ENCODE measurements at places on chromosomes 3 and 15.

DNA sequence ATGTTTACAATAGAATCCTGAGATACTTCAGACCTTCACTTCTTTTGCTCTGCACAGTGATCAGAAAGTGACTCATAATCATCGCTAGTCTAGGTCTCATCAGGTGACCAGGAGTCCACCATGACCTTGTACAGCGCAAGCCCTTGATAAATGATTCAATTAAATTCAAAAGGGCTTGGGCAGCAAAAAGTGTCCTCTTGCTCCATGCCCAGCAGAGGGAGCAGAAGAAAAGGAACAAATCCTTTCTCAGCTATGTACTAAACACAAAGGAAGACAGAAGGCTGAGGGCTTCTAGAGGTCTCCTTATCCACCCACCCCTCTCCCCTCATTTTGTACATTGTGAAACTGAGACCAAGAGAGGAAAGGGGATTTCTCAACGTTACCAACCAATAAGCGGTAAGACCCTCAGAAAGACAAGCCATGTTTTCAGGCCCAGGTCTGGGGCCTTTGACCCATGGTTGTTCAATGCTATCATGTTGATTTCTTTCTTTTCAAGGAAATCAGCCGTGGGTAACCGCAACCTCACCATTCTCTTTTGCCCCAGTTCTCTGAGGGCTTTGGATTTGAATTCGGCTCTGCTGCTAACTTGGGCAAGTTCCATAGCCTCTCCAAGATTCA, 74.8 kb downstream of the AQP9 start:
- ATAC-seq: no peak

GRCh38 chr3:73513260-73513659, 111.5 kb downstream of the PDZRN3 start:
- no peak for ATAC-seq

GRCh38 chr3:41346698-41347270, 147.5 kb downstream of the CTNNB1 start:
- no peak for ATAC-seq

DNA sequence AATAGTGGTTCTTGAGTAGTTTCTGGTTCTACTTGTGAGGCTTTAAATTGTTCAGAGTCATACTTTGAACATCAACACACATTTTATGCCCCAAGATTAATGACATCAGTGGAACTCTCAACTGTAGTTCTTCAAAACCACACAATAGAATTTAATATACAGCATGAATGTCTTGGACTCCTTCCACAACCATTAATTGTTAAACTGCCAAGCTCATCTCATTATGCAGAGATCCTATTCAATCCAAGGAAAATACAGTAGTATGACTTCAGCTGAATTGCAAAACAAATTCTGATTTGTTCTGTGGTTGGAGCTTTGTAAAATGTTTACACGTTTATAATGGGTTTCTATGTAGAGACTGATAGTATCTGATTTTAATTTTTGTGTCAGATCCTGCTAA, 199.2 kb upstream of the SLC2A2 start:
- no peak for ATAC-seq

DNA sequence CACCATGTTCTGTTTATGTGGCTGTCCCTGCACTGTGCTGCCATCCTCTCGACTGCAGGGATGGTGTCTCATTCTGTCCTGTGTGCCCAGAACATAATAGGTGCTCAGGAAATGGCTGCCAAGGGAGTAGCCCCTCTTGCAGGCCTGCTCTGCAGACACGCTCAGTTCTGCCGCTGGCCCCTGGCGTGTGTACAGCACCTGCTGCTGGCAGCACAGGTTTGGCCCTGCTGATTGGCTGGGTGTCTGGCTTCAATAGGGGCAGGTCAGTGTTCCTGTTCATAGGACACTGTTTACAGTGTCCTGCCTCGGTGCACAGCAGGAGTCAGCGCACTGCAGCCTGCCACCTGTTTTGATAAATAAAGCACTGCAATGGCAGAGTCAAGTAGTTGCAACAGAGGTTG, 146.9 kb downstream of the DNAJB8 start:
- ATAC-seq: no peak

- ATAC-seq: peak; percentile 62
Measured at GRCh38 chr15:31977812-31978661, 52.3 kb upstream of the CHRNA7 start.

GRCh38 chr3:12117473-12117872, 41.2 kb downstream of the TIMP4 start:
- no peak for ATAC-seq

GRCh38 chr3:122024800-122025199, 2.8 kb upstream of the ILDR1 start:
- ATAC-seq: no peak

DNA sequence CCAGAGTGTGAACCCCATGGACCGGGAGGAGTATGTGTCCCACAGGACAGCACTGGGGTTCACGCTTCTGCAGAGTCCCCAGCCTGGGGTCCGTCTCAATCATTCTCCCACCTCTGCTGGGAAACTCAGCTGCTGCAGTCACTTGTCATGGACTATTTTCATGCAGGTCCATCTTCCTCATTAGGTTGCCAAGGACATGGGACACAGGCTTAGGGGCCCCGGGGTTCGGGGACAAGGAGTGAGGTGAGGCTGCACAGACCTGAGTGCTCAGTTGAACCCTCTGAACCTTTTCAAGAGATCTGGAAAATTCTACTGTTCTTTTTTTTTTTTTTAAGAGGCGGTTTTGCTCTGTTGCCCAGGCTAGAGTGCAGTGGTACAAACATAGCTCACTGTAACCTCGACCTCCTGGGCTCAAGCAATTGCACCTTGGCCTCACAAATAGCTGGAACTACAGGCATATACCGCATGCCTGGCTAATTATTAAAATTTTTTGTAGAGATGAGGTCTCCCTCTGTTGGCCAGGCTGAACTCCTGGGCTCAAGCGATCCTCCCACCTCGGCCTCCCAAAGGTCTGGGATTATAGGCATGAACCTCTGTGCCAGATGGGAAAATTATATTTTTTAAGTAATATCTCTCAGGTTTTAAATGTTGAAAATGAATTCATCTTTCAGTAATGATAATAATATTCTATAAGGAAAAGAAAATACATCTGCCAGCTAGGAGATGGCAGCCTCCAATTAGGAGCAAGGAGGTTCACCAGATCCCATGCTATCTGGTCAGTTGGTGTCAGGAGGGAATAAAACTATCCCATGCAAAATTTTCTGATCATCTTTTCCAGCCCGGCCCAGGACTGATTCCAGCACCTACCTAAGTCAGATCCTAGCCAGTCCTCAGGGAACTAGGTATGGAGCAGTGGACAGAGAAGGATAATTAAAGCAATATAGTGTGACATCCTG, 45.2 kb downstream of the RPN1 start:
- ATAC-seq: no peak

DNA sequence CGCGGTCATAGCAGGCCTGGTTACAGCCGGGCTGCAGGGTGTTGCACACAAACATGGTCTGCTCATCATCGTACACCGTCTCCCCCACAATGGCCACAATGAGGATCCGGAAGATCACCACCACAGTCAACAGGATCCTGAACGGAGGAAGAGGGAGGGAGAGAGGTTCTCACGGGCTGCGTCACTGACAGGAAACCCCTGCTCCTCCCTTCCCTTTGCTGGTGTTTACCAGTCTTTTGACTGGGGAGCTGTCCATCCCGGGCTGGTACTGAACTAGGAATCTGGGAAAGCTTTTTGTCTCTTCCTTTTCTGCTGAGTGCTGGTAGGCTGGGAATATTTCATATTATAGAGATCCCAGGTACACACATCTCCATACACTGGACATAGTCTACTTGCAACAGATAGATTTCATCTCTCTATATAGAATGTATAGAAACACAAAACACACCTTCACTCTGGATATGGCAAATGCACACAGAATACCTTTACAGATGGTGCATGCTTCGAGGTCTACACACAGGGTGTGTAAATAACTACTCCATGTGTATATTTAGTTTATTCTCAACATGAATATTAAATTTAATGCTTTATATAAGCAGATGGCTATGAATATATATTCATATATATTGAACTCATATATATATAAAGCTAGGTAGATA, 1.4 kb downstream of the GJD2 start:
- no peak for ATAC-seq

DNA sequence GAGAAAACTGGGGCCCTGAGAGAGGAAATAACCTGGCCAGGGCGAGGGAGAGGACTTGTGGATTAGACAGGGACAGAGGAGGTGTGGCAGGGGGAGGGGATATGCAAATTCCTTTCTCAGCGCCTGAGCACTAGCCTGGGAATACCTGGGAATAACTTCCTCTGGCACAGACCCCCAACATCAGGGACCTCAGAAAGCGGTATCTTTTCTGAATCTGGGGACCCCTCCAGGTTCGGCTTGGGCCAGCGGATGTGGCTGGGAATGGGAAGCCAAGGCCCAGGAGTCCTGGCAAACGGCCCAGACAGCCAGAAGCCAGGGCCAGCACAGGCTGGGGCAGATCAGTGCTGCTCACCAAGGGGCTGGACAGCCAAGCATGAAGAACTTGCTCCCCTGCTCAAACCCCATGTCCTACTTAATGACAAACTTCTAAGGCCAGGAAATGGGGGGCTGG, 9.2 kb upstream of the ACSBG1 start:
- no peak for ATAC-seq

- ATAC-seq: no peak
Measured at GRCh38 chr3:160831401-160831800, 75.4 kb downstream of the PPM1L start.

DNA sequence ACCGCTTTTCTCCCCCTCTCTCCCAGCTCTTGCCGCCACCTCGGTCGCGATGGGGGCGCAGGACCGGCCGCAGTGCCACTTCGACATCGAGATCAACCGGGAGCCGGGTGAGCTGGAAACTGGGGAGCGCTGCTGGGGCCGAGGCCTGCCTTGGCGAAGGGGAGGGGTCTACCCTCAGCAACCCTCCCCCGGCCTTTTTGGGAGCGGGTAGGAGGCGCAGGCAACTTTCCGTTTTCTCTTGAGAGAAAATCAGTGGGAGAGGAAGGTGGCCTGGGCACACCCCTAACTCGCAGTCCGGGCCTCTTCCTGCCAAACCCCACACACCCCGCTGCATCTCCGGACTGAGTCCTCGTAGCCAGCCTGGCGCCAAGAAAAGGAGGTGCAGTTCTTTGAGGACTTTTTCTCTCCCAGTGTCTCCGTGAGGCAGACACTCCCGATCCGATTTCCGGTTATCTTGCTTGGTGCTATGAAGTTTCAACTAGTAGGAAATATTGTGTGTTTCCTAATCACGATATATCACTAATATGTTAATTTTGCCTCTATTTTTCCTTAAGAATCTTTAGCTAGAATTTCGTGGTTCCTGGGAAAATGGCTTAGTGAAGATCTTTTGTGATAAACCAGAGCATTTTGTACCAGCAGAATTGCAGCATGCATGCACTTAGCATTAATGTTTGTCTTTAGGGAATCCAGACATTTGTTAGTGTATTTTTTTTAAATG, 631 bp downstream of the NKTR start:
- peak; percentile 42 for ATAC-seq

GRCh38 chr15:70463453-70463834, 299.9 kb downstream of the UACA start:
- ATAC-seq: peak; percentile 28

DNA sequence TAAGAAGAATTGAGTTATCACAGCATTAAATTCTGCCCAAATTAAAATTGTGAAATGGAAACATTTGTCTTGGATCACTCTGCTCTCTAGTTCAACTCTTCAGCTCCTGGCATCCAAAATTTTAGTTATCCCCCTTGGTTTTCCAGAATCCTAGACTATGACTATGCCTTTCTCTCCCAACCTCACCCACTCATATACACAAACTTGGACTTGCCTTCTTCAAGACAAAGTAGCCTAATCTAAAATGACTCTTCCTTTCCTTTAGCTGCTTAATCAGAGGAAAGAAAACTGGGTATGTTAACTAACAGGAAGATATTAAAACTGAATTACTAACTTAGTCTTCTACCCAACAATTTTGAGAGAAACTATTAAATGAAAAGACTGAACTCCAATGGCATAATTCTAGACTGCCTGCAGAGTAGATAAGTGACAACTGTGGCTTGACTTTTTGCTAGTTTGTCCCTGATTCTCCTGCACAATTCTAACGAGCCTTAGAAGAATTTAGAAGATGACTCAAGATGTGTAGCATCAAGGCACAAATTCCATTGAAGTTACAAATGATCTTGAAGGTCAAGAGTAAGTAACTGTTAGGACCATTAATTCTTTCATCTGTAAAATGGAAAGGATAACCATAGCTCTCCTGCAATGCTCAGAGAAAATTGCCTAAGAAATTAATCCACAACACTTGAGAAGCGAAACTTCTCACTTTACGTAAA, 5.2 kb upstream of the GOLIM4 start:
- ATAC-seq: no peak

DNA sequence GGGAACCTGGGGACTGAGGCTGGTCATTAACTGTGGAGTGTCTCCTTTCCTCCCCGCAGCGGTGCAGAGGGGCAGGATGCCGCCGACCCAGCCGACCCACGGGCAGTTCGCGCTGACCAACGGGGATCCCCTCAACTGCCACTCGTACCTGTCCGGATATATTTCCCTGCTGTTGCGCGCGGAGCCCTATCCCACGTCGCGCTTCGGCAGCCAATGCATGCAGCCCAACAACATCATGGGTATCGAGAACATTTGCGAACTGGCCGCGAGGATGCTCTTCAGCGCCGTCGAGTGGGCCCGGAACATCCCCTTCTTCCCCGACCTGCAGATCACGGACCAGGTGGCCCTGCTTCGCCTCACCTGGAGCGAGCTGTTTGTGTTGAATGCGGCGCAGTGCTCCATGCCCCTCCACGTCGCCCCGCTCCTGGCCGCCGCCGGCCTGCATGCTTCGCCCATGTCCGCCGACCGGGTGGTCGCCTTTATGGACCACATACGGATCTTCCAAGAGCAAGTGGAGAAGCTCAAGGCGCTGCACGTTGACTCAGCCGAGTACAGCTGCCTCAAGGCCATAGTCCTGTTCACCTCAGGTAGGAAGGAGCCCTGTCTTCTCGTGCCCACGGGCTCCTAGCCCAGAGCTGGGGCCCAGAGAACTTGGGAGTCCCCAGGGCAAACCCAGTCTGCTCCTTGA, 3.7 kb downstream of the NR2F2 start:
- ATAC-seq: no peak
